ENCODE measurements at places on chromosomes 16 and 17. TPM values are rescaled to one million over a fixed set of nuclear protein-coding genes. Genes with fewer than 3 reads are reported as not detected.

The NEUROD2 gene
- total RNA-seq = 0.05 TPM

- DNase-seq = peak; percentile 15
These were observed 786 bp upstream of the CACNA1G start for GRCh38 chr17:50559674-50560184.

DNA sequence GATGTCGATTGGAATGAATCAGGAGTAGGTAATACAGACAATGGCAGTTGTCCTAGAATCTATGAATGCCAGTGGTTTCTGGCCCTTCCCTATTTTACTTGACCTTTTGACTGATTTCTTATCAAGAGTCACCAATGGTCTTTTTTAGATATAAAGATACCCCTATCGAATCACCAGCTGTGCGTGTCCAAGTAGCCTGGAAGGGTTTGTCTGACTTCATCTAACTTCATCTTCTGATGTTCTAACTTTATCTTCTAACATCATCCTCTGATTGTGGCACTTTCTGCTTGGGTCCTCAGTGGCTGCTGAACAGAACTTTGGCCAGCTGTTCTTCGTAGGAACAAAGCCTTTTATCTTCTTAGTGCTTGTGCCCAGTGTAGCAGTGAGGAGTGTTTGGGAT lies 129.7 kb downstream of the MSI2 start:
- DNase-seq = peak; percentile 63

DNA sequence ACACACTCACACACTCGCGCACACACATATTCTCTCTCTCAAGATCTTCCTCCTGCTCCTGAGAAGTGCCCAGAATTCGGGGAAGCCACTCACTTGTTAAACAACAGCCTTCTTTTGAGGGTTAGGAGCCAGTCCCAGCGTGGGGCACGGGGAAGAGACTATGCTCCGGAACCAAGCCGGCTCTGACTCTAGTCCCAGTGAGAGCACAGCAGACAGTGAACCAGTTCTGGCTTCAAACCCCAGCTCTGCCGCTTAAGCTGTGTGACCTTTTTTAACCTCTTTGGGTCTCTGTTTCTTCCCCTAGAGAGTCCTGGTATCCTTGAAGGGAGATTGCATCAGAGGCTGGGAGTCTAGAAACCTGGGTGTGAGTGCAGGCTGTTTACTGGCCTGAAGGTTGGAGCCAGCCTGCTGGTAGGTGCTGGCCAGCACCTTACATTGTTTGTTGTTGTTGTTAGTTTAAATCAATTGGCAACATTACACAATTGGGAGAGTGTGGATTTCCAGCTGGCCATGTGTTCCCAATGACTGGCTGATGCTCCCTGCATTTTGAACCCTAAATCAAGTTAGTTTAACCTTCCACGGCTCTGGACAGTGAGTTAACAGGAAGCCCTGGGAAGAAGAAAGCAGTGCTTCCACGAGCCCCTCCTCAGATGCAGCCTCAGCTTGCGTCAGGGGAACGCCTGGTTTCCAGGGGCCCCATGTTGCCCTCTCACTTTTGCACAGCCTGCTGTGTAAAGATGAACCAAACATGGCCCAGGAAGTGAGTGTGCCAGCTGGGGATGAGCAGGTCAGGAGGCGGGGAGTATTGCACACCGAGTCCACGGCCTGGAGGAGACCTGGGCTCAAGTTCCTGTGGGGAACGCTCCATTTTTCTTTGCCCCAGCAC lies 71.5 kb downstream of the GAS7 start:
- DNase-seq = no peak

DNA sequence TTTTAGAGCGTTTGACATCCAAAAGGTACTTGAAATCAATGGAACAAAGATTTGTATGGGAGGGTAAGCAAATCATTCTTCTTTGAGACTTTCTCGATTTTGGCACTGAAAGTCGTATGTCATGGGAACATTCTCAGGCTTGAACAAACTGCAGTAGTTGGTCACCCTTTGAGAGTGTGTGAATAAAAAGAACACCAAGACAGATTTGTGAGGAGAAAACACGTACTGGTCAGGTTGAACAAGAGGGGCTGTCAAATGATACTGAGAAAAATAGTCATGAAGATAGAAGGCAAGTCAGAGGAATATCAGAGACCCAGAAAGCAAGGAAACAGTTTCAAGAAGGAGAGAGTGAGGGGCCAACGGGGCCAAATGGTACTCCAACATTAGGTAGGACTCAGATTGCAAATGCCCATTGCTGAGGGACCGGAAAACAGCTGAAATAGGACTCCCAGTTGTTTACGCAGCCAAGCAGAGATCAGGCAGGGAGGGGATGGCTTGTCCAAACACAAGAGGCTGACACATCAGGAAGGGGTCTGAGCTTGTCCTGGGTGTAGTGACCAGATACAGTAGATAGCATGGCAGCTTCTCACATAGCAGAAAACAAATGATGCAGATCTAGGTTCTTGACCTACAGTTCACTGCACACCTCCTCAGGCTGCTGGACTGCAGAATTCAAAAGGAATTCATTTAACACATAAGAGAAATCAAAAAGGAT lies 74.5 kb upstream of the MYOCD start:
- DNase-seq = no peak

DNA sequence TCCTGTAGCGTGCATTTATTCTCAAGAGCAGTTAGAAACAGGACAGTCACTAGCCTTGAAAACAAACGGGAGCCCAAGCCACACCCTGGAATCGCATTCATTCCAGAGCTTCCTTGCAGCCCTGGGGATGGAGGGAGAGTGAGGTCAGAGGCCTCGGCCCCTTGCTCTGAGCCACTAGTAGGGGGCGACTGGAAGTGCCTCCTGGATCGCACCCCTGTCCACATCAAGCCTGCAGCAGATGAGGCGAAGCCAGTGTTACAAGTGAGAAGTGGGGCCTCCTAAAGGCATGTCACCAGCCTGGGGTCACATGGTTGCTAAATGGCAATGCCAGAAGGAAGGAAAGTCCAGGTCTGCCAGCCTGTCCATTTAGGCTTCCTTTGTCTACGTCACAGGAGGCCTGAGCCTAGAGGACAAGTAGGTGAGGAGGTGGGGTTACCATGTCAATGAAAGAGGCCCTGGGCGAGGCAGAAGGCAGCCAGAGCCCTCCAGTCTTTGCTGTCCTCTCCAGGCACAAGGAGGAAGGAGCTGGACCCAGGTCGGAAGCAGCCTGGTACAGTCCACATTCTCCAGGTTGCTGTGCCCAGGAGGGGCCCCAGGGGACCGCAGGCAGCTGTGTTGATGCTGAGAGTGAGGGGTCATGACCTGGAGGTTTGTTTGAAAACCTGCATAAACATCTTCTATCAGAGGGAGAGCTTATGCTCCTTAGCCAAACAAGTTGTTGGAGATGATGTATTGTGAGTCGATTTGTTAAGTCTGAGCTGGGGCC lies 3.0 kb upstream of the RCVRN start:
- DNase-seq = no peak
